ENCODE measurements at places on chromosomes 2 and 18.

DNA sequence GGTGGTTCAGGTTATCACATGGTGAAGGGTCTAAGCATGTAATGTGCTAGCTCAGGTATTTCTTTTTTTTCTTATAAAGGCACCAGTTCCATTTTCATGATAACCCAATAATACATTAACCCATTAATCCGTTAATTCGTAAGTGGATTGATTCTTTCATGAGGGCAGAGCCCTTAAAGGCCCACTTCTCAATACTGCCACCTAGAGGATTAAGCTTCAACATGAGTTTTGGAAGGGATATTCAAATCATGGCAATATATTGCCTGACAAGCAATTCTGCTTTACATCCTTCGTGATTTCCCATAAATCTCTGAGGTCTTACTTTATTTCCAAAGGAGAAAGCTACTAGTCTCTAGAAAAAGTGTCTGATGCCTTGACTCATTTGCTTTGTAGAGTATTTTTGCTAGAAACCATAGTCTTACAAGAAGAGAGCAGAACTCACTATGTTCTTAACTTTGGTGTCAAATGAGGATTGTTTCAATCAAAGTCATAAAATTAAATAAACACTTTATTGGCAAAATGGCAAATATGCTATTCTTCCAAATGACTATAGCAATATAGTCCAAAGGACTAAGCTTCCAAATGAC, 271.3 kb downstream of the KCNS3 start:
- DNase-seq: peak; percentile 1

DNA sequence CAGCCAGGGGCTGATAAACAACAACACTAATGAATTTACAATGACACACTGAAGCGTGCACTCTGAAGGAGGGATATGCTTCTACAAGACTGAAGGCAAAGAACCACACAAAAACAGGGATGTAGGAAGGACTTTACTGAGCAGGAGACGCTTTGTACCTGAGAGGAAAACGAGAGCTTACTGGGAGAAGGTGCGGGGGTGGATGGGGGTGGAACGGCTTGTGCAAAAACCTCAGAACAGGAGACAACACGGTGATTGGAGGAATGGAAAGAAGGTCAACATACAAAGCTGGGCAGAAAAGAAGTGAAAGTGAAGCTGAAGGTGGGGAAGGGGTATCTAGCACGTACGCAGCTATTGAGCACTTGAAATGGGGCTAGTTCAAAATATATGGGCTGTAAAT, 93.1 kb downstream of the SLC8A1 start:
- DNase-seq: no peak

GRCh38 chr2:10435820-10436204, 12.3 kb downstream of the ODC1 start:
- DNase-seq: no peak

DNA sequence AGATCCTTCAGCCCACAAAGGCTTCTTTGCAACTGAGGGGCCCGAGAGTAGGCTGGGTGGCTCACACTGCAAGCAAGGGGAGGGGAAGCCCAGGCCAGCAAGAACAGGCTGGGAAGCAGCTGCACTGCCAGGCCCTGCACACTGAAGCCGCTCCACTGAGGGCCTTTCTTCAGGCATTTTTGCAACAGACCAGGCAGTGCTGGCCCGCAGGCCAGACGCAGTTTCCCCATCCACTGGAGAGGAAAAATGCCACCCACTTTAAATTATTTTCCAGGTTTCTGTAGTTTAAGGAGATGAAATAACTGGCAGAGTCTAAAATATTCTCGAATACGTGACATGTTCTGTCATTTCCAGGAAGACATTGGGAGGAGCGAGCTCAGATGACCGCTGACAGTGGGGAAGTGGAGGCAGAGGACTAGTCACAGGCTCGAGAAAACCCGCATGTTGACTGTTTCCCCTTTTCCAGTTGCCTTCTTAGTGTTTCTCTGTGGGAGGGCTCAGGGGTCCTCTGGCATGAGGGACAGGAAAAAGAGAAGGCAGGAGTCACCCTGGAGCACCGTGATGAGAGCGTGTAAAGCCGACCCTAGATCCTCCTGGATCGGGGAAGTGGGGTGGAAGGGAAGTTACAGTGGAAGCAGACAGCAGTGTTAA, 53.3 kb upstream of the B3GNT7 start:
- DNase-seq: no peak
